ENCODE measurements at places on chromosomes 16 and 17.
A peak's percentile ranks its signal among the peaks of the same experiment; 100 is the strongest.

DNA sequence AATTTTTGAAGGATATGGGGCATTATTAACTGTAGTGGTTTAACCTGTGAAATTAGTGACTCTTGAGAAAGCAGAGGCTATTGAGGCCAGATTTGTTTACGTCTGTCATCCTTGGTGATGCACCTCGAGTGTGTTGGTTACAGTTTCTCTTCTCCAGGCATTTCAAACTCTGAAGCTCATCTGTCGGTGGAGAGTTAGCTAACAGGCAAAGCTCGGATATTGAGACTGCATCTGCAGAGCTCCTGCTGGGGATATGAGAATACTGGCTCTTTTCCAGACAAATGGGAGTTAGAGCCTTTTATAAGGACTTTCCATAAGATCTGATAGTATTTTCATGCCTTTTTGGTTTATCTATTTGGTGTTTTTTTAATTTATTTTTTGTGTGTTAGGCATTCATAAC, 6.7 kb downstream of the CLEC16A start:
- no peak for DNase-seq

- no peak for DNase-seq
These were observed 26.2 kb downstream of the WIPI1 start for GRCh38 chr17:68431045-68431608.

DNA sequence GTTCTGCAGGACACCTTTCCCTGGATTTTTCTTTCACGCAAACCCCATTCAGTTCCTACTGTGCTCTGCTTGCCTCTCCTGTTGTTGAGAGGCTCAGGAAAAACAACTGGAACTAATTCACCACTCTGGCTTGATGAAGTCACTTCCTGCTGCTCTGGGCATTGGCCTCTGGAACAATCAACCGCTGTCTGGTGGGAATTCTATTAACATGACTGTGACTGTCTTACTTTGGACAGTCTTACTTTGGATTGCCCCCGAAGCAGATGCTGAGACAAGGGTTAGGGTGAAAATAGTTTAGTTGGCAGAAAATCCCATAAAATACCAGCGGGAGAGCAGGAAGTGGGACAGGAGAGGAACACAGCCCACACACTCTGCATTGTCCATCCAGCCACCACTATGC, 90.0 kb upstream of the HSBP1 start:
- DNase-seq: no peak

DNA sequence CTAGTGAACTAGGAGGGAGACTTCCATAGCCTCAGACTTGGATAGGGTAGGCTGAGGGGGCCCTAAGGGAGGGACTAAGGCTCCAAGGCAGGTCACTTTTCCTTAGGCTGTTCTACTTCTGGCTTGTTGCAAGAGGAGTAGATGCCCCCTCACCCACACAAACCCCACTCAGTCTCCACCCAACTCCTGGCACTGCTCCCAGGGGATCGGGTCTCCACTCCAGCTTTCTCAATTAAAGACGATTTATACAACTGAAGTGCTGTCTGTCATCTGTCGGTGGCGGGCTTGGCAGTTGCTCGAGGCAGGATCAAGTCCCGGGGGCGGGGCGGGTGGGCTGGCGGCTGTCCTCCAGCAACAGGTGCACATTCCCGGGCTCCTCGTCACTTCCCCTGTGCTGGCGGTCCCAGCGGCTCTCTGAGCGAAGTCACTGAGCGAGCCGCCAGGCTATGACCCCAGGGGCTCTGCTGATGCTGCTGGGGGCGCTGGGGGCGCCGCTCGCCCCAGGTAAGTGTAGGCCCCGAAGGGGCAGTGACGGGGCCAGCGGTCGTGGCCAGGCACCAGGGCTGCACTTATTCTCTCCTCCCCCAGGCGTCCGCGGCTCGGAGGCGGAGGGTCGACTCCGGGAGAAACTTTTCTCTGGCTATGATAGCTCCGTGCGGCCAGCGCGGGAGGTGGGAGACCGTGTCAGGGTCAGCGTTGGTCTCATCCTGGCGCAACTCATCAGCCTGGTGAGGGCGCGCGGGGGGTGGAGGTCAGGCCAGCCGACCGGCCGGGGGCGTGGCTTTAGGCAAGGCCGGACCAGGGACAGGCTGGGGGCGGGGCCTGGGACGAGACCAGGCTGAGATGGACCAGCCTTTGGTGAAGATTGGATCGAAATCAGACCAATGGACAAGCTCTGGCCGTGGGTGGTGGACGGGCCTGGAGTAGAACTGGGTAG, at the start of gene CHRNB1:
CHRNB1 (plus strand) TSS at position 380 of the 937 bp plus-strand sequence; CDS start at position 447, 67 bp downstream.
- peak; percentile 94 for DNase-seq

DNA sequence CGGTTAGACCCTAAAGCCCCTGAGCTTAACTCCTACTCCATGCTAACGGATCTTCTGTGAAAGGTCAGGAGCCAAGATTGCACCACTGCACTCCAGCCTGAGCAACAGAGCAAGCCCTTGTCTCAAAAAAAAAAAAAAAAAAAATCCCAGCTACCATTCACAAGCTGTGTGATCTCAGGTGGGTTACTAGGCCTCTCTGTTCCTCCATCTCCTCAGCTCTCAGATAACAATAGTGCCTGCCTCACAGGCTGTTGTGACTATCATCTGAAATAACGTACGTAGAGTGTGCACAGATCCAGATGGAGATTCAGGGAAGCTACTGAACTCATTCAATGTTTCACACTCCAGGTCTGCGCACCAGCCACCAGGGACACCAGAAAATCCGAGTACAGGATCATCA, 57.8 kb downstream of the C16orf95 start:
- DNase-seq: no peak

- no peak for DNase-seq
These were observed 211.0 kb upstream of the MAF start for GRCh38 chr16:79811541-79811940.

- DNase-seq: peak; percentile 62
These were observed 8.5 kb downstream of the CCL18 start for GRCh38 chr17:36072431-36073121.

DNA sequence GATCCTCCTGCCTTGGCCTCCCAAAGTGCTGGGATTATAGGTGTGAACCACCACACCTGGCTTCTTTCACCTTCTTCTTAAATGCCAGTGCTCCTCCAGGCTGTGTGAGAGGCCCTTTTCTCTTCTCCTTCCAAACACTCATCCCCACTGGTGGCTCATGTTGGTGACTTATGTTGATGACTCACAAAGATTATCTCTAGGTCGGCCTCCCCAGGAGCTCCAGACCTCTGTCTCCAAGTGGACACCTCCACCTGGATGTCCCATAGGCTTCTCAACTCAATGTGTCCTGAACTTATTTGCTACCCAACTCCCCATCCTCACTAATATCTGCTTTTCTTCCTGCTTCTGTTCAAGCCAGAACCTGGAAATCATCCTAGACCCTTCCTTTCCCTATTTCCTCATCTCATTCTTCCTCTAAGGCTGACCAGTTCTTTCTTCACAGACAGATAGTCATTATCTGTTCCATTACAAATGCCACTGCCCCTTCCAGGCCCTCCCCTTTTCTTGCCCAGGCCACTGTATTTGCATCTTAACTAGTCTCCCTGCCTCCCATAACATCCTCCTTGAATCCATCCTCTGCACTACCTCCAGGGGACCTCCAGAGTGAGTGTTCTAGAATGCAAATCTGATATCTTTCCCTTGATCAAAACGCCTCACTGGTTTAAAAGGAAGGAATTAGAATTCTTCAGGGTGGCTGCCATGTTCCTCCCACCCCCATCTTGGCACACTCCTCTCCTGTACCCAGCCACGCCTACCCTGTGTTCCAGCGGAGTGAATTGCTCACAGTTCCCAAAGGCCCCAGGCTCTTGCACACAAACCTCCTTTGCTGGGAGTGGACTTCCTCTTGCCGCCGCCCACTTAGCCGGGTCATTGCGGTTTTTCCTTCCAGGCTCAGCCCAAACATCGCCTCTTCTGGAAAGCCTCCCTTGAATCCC, 34.8 kb upstream of the FBXO47 start:
- DNase-seq: no peak

DNA sequence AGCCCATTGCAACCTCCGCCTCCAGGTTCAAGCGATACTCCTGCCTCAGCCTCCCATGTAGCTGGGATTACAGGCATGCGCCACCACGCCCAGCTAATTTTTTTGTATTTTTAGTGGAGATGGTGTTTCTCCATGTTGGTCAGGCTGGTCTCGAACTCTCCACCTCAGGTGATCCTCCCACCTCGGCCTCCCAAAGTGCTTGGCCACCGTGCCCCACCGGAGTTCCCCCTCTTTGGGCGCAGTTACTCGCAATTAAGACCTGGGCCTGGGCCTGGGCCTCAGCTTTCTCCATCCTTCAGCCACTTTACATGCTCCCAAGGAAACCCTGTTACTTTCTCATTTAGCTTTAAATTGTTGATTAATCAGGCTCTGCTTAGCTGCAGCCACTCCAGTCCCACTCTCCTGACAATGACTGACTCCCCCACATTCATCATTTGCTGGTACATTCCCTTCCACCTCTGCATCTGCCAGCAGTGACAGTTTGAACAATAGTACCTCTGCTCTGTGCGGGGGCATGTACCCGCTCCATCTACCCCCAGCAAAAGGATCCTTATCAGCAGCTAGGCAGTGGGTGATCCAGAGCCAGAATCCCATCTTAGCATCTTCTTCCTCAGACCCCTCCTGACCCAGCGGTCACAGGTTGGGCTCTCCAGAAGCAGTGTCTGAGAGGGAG, 47.2 kb upstream of the SLC47A1 start:
- DNase-seq: no peak

- DNase-seq: no peak
These were observed 348.7 kb downstream of the CDH11 start for GRCh38 chr16:64773184-64773583.

- DNase-seq: peak; percentile 48
These were observed 31.2 kb downstream of the CHD9 start for GRCh38 chr16:53085931-53086421.

GRCh38 chr17:5772720-5773119, 188.4 kb upstream of the NLRP1 start:
- DNase-seq: no peak

DNA sequence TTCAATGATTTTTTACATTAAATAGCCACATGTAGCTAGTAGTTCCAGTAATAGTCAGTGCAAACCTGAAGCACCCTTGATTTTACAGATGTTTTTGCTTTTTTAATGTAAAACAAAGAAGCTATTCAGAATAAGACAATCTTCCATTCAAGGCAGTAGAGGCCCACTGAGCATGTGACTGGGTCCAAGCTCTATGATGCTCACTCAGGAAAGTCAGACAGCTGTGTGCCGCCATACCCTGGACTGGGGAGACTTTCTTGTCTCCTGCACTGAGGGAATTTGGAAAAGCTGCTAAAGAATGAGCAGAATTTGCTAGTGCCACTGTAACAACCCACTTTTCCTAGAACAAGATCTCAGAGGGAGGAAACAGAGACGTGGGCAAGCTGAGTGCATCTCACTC, 11.5 kb downstream of the CENPN start:
- no peak for DNase-seq
